ENCODE measurements at places on chromosomes 11 and 22.

DNA sequence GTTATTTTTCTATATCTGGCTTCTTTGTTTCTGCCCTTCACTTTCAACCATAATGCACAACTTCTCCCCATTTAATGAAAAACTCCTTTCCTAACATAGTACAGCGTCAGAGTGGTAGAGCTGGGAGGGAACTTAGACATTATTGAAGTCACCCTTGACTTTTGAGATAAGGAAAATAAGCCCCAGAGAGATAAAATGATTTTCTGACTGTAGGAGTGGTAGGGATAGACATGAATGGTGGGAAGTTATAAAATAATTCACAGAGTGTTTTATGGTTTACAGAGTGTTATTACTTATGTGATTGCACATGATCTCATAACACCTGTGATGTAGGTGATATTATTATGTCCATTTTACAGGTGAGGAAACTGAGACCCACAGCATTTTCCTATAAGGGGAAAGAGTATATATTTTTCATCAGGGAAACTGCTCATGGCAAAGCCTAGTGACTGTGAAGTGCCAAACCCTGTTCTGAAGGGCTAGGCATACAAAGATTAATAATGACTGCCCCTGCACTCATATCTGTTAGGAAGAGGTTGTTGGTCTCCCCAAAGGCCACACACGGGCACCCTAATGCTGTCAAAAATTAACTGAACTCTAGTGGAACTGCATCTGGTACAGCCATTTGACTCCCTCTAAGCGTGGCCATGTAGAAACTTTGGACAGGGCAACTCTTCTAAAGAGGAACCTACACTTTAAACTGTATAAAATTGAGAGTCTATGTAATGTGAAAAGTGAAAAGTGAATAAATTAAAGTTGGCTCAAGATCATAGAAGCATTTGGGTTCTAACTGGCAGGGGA, 61.1 kb upstream of the PICALM start:
- DNase-seq: no peak
- H3K27ac ChIP-seq: no peak overlapping the region
- H3K4me1 ChIP-seq: no peaks in the 10 kb centered on the region
- H3K27me3 ChIP-seq: no peaks in the 10 kb centered on the region

DNA sequence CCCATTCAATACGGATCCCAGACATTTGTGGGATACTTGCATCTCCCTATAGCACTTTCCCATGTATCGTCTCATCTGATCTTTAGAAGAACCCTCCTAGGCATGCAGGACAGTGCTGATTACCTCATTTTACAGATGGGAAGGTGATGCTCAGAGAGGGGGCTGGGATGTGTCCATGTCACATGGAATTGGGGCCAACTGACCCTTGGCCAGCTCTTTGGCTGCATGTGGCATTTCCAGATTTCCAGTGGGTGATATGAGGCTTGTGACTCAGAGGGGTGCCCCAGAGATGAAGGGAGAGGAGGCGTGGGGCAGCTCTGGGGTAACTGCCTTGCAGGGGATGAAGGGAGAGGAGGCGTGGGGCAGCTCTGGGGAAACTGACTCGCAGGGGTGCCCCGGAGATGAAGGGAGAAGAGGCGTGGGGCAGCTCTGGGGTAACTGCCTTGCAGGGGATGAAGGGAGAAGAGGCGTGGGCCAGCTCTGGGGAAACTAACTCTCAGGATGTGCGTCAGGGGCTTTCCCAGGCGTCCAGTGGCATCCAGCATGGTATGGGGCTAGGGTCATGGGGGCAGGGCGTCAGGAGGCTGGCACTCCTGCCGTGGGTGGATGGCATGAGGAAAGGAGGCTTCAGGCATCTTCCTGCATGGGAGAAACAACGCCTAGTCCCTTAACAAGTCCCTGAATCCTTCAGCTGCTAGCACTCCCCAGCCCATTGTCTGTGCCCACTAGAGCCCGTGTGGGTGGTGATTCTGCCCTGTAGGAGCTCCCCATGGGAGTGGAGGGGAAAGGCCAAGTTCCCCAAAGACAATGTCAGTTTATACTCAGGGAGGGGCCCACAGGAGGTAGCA, 11.9 kb upstream of the CERK start:
- H3K4me3 ChIP-seq: no peak overlapping the region
- no peak for DNase-seq
- no peaks in the 10 kb centered on the region for H3K4me1 ChIP-seq
- no peak overlapping the region for H3K27ac ChIP-seq
- no peaks in the 10 kb centered on the region for H3K36me3 ChIP-seq

- H3K27me3 ChIP-seq: no peaks in the 10 kb centered on the region
- H3K4me3 ChIP-seq: no peak overlapping the region
- no peaks in the 10 kb centered on the region for H3K36me3 ChIP-seq
- DNase-seq: no peak
- H3K4me1 ChIP-seq: peaks cover 4% of the 10 kb centered on the region
- no peak overlapping the region for H3K27ac ChIP-seq
Observed at GRCh38 chr22:31075961-31076360, 5.2 kb upstream of the SMTN start.

DNA sequence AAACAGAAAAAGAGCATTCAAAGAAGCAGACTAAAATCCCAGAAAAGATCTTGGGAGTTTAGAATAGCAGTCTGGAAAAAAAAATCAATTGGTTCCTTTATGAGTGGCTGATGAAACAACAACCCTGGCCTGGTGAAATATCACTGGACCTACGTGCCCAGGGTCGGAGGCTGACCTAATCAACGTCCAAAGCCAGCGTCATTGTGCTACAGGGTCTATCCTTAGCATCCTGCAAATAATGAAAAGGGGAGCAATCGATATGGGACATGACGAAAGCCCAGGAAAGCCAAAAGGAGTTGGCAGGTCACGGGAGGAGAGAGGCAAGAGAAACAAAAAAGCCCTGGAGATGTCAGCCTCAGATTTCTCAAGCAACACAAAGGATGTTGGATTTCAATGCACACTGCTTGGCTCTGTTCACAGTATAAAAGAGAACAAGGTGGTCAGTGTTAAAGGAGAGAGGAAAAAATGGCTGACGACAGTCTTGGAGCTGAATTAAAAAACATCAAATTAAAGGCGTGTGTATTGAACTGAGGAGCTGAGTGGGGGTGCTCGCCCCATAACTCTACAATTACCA, 148.8 kb downstream of the BLID start:
- H3K27ac ChIP-seq: no peak overlapping the region
- peaks cover 2% of the 10 kb centered on the region for H3K4me1 ChIP-seq
- H3K4me3 ChIP-seq: no peak overlapping the region

- H3K4me3 ChIP-seq: no peak overlapping the region
- no peak overlapping the region for H3K27ac ChIP-seq
- H3K27me3 ChIP-seq: no peaks in the 10 kb centered on the region
Observed at GRCh38 chr11:98940913-98941312, 79.8 kb upstream of the CNTN5 start.

GRCh38 chr11:92545906-92546471, 321.4 kb downstream of the FAT3 start:
- DNase-seq: no peak
- H3K27ac ChIP-seq: no peak overlapping the region
- no peak overlapping the region for H3K4me3 ChIP-seq
- no peaks in the 10 kb centered on the region for H3K36me3 ChIP-seq

DNA sequence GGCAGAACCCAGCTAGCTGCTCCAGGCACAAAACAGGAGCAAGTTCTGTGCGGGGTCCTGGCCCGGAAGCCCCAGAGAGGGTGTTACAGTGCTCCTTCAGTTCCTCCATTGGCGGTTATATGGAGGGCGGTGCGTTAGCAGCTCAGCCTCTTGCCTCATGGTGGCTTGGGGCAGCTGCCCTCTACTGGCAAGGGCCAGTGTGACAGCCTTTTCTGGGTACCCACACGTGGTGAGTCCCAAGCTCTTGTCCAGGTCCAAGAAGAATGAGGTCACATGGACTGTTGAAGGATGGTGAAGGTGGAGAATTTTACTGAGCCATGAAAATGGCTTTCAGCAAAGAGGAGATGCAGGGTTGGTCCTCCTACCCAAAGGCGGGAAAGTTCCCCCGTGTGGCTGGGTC, 100.5 kb downstream of the WT1 start:
- no peak overlapping the region for H3K4me3 ChIP-seq
- peaks cover 11% of the 10 kb centered on the region for H3K27me3 ChIP-seq
- H3K27ac ChIP-seq: no peak overlapping the region

Data from H1 (cell line).